NCI-H524 treated with DMSO at 0.1 percent for 48 hours (cell line): ENCODE measurements at places on chromosomes 6 and 20.

DNA sequence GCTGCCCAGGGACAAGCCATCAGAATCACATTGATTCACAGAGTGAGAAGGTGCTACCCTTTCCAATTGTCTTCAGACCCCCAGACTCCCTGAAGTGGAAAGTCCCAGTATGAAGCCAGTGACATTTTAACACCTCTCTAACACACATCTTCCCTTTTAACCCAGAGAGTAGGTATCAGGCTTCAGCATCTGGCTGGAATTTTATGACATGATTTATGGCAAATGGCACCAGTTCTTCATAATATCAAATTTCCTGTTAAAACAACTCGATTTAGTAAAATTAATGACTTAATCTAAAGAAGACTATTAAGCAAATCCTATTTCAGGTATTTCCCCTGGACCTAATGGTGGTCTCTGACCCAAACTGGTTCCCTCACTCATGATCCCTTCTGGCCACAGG is 25.0 kb downstream of the KCNB1 start:
- DNase-seq = no peak

GRCh38 chr6:15365273-15365687 is 119.4 kb downstream of the JARID2 start:
- DNase-seq = peak; percentile 79

DNA sequence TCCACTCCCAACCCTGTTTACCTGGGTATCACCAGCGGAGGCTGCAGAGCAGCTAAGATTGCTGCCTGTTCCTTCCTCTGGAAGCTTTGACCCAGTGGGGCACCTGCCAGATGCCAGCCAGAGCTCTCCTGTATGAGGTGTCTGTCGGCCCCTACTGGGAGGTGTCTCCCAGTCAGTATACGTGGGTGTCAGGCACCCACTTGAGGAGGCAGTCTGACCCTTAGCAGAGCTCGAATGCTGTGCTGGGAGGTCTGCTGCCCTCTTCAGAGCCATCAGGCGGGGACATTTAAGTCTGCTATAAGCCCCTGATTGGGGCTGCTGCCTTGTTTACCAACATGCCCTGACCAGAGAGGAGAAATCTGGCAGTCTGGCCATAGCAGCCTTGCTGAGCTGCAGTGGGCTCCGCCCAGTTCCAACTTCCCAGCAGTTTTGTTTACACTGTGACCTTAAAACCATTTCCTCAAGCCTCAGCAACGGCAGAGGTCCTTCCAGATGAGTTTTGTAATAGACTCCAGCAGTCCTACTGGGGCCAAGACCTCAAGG is 2.8 kb downstream of the RAET1E start:
- no peak for DNase-seq

DNA sequence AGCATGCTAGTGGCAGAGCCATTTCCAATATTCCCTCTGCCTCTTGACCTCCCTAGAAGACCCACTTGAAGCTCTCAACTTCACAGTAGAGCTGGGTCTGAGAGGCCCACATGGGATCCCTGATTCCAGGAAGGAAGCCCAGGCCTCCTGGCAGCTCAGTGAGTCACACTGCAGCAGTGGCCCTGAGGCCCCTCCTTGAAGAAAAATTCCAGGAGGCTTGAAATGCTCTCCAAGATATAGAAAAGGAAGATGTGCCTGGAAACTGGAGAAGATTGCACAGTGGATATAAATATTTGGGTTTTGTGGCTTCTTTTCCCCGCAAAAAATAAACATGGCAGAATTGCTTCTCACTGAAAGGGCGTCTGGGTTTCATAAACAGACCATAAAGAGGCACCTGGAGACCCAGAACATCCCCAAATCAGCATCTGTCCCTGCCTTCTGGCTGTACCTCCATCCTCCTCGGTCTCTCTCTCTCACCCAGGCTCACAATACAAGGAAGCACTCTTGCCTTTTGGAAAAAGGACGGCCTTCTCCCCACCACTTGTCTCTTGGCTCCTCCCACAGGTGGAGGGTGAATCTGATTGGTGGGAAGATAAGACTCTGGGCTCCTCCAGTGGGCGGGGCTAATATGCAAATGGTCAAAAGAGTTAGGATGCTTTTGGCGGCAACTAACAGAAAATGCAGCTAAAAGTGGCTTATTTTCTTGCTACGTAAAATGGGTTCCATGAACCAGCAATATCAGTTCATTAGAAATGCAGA is 200.0 kb upstream of the SULF2 start:
- DNase-seq = no peak

DNA sequence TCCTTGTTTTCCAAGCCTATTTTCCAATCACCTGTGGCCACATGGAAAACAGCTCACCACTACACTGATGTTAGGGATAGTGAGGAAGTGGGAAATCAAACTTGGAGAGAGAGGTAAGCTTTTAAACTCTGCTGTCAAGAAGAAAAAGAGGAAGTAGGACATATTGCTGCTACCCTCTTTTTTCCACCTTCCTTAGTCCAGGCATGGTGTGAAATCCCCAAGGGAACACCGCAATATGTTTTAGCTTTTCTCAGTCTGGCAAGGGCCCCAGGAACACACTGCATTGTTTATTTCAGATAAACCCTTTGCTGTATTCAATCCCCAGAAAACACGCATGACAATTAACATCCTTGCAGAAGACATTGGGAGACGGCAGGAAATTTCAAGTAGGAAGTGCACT is 61.3 kb downstream of the HS3ST5 start:
- no peak for DNase-seq

DNA sequence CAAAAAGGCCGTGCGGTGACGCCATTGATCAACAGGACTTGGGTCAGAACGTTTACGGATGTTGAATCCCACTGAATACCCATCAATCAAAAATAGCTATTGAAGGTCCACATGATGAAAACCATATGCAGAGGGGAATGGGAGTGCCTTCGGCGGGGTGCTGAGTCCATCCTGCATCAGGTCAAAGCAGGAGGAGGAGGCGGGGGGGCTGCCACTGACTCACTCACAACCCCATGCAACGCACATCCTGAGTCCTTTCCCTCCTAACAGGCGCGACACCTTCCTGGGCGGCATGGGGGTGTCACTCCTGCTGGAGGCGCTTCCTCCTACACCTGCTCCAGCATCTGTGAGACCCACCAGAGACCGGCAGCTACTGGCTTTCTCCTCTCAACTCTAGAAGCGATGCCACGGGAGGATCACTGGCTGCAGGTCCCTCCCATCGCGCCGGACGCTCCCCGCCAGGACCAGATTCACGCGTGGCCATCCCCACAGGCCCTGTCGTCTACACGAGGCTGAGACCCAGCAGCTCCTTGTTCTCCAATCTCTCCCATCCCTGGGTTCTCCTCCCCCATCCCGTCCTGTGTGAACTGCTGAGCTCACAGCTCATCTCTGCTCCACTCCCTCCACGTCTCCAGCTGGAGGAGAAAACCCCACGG is 170.6 kb upstream of the THBS2 start:
- no peak for DNase-seq

GRCh38 chr6:6912817-6913744 is 194.7 kb upstream of the RREB1 start:
- DNase-seq = no peak

DNA sequence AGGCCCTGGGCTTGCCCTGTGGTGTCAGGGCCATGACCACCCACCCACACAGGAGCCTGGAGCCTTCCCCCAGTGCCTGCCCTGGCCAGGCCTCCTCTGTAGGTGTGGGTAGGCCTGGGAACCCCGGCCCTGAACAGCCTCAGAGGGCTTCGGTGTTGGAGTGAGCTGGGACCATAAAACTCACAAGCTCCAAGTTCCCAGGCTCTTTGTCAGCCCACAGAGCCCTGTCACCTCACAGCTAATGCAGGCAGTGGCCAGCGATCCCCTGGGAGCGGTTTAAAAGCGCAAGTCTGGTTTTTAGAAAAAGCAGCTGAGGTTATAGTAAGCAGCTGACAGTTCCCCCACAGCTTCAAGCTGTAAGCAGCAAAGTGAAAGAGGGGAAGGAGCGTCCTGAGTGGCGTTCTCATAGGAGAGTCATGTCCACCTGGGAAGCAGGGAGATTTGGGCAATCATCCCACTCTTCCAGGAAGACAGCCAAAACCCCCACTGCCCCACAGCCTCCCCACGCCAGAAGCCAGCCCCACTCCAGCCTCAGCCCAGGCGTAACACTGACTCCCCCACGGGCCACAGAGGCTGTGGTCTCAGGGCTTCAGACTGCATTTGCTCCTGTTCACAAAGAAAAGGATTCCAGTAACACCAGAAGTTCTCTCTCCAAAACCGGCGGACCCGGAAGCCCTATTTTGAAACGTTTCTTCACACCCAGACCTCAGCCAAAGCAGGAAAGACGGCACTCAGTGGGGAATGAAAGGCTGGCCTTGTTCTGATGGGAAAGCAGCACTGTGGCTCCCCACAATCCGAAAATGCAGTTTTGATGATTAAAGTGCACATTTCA is 34.3 kb upstream of the FOXC1 start:
- DNase-seq = no peak

DNA sequence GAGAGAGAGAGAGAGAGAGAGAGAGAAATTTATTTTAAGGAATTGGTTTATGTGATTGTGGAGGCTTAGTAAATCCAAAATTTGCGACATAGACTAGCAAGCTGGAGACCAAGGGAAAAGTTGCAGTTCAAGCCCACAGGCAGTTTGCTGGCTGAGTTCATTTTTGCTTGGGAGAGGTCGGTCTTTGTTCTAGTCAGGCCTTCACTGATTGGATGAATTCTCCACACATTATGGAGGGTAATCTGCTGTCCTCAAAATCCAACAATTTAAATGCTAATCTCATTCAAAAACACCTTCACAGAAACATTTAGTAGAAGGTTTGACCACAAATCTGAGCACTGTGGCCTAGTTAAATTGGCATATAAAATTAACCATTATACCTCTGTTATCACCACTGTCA is 439.6 kb downstream of the EPM2A start:
- DNase-seq = no peak

DNA sequence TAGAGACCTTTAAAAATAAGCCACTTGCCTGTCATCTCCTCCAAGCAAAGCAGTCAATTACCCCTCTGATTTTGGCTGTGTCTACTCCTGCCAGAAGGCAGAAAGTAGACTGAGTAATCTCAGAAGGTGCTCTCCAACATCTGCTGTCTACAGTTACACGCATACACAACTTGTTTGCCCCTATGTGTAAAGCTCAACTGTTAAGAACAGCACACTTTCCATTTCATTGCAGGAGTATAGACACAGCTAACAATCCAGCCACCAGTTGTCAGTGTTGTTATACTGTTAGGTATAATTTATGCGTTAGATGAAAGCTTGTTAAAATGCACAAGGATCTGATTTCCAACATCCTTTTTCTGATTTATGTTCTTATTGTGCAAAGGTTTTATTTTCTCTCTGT is 88.2 kb downstream of the SAMD3 start:
- peak; percentile 47 for DNase-seq

DNA sequence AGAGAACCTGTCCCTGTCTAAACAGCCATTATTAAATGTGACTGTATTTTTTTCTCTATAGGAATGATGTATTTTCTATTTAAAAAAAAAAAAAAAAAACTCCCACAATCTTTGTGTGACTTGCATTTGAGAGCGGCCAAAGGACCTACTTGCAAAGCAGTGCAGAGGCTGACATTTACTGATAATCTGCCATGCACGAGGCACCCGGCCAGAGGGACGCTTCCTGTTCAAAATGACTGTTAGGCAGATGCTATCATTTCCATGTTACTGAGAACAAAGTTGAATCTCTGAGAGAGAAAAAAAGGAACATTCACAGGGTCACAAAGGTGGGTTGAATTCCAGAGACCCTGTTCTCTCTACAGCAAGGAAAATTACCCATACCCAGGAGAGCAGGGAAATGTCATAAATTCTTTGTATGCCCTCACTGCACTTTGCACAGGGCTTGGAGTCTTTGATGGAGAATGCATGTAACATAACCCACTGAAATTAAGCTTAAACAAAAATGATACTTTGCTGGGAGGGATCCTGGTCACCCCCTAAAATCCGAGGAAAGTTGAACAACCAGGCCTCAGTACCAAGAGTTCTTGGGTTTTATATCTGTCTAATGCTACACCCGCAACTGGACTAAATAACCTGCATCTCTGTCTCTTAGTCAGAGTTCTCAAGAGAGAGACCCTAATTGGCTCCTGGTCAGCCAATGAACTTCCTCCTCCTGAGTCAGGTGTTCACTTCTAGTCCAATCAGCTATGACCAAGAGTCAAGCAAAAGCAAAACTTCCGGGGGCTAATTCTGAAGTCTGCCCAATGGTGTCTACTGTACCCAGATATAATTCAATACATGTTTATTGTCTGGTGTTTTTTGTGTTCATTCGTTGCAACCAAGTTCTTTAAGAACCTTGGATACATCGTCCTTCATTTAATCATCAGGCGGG is 61.2 kb downstream of the GCLC start:
- no peak for DNase-seq

DNA sequence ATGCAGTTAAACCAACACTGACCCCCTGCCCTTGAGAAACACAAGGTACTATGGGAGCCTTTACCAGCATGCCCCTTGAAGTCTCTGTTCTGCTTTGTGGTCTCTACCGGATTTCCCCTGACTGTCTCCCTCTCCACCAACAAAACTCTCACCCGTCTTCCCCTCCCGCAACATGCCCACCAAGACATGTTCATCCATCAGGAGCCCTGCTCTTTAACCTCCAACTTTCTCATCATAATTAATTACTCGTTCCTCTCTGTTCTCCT is 1.1 kb downstream of the ZNF165 start:
- DNase-seq = no peak

GRCh38 chr6:151436802-151437201 is 15.1 kb downstream of the RMND1 start:
- no peak for DNase-seq

DNA sequence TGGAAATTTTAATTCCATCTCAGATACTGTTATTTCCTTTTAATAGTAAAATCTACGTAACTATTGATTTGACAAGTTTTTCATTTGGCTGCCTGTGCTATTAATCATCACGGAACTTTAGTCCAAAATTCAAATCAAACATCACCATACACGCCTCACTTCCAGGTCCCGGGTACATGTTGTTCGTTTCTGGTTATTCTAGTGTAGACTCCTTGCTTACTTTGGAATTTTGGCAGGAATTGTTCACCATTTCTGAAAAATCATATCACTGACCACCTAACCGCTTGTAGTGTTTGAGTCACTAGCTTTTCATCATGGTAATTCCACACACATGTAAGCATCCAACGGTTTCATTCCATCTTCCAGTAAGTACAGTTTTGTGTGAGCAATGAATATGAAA is 98.0 kb upstream of the NHSL1 start:
- DNase-seq = no peak

- DNase-seq = no peak
Observed at GRCh38 chr20:47055699-47056369, 161.2 kb downstream of the EYA2 start.

- no peak for DNase-seq
Observed at GRCh38 chr20:54122189-54122588, 51.6 kb downstream of the CYP24A1 start.

- no peak for DNase-seq
Observed at GRCh38 chr6:46376562-46377061, 114.6 kb downstream of the RCAN2 start.

- DNase-seq = no peak
Observed at GRCh38 chr6:167426651-167427050, 101.8 kb downstream of the TTLL2 start.

GRCh38 chr6:101486124-101486523 is 92.6 kb downstream of the GRIK2 start:
- peak; percentile 89 for DNase-seq

GRCh38 chr6:166221040-166221439 is 53.4 kb upstream of the TBXT start:
- no peak for DNase-seq
